ENCODE measurements at places on chromosomes 7 and 10.

DNA sequence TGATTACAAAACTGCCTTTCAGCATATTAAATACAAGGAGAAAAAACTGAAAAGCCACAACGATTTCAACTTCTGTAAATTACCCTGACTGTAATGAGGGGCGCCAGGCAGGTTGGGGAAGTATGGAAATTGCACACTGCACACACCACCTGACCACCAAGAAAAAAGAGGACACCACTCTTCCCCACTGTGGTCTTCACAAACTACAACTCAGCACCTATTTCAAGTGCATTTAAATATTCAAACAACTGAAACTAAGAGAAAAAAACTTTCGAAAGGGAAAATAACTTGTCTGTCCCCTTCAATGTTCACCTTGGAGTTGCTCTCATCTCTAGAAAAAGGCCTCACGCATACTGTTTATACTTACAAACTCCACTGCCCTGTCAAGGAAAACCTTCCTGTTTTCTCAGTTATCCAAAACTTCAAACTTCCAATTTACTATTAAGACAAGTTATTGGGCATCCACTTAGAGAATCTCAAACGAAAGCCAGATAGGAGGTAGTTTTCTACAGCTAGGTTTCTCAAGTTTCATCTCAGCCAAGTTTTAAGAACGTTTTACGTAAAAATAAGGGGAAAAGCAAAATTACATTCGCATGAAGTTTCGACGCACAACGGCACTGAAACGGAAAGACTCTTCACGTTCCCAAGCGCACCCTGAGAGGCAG is 1.4 kb downstream of the LARP4B start:
- peak; percentile 51 for DNase-seq

DNA sequence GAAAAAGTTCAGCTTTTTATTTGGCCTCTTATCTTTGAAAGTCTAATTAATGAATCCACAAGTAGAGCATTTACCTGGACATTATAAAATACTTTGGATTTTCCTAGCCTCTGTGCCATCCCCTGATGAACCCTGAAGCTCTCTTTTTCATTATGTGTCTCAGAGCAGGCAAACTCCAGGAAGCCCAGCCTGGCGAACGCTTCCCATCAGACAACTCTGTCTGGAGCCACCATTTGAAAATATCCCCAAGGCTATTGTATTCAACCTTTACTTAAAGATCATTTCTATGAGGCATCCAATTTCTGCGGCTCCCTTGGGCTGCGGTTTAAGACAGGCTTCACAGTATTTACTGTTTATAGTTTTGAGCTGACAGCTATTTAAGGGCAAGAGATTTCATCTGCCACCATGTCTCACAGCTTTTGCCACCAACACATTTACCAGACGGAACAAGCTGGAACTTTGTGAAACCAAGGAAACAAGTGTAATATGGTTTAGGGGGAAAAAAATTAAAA is 257.2 kb upstream of the GLI3 start:
- DNase-seq = no peak

- DNase-seq = no peak
Measured at GRCh38 chr10:73469579-73469978, 26.2 kb downstream of the PPP3CB start.

DNA sequence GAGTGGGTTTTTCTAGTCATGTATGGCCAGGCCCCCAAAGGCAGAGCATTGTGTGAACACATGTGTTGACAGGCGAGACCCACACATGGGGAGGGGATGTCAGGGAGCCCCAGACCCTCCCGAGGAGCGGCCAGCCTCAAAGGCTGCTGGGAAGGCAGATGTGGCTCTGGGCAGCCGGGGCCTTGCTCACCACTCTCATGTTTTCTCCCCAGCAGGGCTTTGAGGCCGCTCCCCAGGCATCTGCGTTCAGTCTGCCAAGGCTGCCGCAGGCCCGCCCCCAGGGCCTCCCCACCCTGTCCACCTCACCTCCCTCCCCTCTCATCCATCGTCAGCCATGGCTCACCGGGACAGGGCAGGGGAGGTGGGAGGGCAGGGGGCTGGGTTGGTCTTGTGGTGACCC is 16.6 kb upstream of the VSIR start:
- DNase-seq = no peak

DNA sequence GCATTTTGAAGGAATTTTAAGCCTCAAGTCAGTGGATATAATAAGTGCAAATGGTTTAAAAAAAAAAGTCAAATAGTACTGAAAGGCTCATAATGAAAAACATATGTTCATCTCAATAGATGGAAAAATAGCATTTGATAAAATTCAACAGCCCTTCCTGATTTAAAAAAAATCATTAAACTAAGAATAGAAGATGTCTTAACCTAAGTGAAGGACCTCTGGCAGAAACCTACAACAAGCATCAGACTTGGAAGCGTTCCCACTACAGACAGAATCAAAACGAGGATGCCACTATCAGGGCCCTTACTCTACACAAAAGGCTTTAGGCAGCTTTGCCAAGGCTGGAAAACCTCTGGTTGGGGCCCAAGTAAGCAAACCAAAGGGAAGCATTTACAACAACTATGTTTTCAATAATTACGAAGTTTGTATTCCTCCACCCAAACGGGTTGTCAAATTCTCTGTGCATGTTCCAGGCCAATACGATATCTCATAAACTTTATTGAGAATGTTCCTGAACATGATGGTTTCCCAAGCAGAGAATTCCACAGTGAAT is 45.1 kb downstream of the CYTH3 start:
- DNase-seq = no peak

GRCh38 chr10:102398172-102399020 is 2.9 kb downstream of the NFKB2 start:
- DNase-seq = no peak

GRCh38 chr10:57142925-57143576 is 782.0 kb upstream of the ZWINT start:
- no peak for DNase-seq

DNA sequence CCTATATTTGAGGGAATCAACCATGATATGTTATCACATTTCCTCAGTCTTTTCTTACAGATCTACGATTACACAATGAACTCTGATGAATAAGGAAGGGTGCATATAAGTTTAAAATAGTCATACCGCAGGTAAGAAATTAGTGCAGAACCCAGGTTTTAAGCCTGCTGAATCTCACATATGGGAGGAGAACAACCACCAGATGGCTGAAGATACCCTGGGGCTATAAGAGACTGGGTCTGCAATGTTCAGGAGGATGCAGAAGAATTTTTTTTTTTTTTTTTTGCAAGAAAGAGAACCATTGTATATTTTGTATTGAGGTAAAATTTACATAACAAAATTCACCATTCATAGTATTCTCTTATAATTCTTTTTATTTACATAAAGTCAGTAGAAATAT is 372.3 kb upstream of the MYO3A start:
- DNase-seq = no peak

DNA sequence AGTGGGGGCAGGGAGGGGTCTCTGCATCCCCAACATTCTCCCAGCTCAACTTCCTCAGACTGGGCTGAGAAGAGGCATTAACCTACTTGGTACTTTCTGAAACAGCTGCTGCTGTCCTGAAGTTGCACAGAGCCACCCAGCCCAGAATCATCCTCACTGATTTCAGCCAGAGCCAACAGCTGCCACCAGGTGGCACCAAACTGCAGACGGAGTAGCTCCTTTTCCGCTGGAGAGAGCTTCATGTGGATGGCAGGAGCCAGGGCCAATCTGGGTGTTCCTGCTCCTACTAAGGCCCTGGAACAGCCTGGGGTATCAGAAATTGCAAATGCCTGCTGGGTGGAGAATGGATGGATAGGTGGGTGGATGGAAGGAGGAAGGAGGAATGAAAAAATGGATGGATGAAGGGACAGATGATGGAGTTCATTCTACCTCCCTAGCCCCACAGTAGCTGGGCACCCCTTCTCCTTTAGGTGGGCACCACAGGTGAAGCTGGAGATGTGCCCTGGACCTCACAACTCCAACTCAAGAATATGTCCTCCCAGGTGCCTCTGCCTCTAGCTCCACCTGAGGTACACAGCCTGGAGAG is 11.8 kb upstream of the DRGX start:
- DNase-seq = peak; percentile 46

DNA sequence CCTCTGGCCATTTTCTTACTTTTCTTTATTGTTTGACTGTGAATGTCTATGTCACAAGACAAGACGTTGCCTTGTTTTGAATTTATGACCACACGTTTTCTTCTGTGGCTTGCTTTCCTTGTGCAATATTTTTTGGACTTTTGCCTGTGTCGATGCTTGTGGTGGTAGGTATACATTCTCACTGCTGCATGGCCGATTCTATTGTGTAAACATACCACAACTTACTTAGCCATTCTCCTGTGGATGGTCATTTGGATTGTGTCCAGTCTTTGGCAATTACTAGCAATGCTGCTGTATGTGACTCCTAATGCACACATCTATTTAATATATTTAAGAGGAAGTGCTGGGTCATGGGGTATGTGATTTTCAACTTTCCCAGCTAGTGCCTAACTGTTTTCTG is 18.0 kb upstream of the DLG5 start:
- DNase-seq = no peak

DNA sequence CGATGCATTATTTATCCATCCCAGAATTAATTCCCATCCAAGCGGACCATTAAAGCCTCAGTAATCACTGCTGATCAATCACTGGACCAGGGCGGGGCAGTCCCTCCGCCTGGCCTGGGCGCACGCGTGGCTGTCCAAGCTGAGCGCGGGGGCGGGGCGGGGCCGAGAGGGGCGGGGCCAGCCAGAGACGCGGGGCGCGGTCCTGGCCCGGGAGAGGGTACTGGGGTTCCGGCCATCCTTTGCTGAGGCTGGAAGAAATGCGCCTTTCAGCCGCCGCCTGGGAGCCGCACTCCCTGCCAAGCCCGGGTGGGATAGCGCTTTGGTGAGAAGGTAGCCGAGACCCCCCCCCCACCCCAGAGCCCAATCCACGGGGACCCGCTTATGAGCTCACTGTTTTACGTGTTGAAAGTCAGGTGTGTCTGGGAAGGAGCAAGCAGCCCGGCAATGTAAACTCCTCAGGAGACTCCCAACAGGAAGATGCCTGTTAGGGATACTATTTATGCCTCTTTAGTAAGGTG is at the start of gene ARHGAP22:
Gene ARHGAP22 (minus strand): TSS at position 83 of the 518 bp plus-strand sequence. CDS start 277 bp downstream, outside the sequence.
- no peak for DNase-seq

GRCh38 chr7:103636153-103636552 is 190.1 kb upstream of the SLC26A5 start:
- DNase-seq = no peak

DNA sequence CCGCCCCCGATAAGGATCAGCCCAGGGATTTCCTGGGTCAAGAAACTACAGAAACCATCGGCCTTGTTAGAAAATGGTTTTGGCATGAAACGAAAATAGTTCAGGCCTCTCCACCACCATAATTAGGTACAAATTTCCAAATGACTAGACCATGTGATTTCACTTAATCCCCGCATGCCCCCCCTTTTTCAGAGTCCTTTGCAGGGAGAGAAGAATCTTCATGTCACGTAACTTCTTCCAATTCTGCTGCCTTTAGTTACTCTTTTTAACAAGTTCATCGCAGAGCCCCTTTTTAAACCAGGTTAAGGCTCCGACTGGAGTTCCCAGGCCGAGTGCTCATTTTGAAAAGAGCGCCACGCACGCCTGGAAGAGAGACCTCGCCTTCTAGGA is 3.4 kb downstream of the PDGFA start:
- DNase-seq = no peak

GRCh38 chr7:22173685-22174573 is 183.0 kb downstream of the RAPGEF5 start:
- no peak for DNase-seq

DNA sequence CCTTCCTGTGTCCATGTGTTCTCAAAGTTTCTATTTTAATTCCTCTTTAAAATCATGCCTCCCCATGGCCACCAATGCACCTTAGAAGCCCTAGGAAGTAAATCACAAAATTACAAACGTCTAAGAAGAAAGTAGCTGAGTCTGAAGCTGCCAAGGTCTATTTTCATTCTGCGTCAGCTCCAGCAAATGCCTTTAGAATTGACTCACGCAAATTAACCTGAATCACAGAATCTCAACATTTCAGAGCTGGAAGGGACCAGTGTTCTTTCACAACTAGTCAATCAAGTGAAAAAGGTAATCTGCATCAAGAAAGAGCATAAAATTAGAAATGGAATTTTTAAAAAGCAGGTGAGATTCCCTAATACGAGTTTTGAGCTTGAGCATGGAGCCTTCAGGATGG is 1017.6 kb downstream of the SORCS3 start:
- DNase-seq = no peak

- DNase-seq = no peak
Measured at GRCh38 chr7:26642416-26642815, 222.0 kb downstream of the SKAP2 start.

DNA sequence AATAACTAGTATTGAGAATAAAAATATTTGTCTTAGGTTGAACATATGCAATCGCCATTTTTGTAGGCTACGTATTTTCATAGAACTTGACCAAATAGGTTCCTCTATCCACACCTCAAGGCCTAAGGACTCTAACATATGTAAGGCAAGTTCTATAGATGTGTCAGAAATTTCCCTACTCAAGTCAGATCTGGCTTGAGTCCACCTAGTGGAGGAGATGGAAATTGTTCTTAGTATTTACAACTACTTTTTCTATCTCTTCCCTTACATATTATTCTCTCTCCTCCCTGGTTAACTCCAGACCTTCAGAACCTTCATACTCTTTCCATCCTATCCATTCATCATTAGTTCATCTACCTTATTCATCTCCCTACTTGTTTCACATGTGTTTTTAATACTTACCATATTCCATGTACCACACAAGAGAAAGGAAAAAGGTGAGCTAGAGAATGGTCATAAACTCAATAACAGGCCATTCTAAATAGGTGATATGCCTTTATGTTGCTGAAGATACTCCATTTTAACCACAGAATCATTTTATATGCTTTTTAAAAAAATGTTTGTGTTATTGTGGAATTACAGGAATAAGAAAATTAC is 174.5 kb upstream of the HDAC9 start:
- no peak for DNase-seq

DNA sequence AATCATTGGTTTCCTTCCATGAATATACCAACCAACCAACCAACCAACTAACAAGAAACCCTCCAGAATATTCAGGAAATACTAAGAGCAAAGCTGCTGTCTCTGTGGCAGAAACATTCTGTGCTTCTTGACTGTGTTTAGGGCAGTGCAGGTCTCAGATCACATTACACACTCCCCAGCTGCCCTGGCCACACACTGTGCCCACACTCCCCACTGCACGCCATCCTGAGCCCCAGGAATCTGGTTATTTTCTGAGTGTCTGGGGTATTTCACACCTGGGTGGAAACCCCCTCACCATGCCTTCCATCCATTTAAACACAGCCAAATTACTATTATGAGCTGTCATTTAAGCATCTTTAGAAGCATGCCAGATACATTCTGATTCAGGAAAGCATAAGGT is 183.7 kb upstream of the ANK3 start:
- no peak for DNase-seq

GRCh38 chr7:77995717-77996116 is 197.1 kb downstream of the PHTF2 start:
- DNase-seq = no peak

DNA sequence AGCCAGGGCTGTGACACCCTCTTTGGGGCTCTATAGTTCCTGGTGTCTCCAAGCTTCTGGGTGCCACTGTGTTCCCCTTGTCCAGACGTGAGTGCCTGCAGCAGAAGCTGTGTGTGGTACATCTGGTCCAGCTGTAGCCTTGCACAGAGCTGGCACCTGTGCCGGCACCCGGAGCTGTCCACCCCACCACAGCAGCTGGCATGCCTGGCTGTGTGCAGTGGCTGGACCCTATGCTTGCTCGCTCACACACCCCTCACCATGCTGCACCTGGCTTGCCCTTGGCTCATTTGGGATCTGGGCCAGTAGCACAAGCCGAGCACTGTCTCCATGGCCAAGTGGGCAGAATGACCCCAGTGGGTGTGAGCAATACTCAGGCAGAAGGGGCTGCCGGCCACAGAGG is 10.6 kb downstream of the DNAJB9 start:
- DNase-seq = no peak
